ENCODE measurements at places on chromosomes 2 and 18.

- DNase-seq = no peak
These were observed 366.0 kb downstream of the LRATD1 start for GRCh38 chr2:14998546-14998945.

- DNase-seq = peak; percentile 29
These were observed 23.0 kb upstream of the CEP68 start for GRCh38 chr2:65033178-65033577.

- no peak for DNase-seq
These were observed 56.7 kb upstream of the GLI2 start for GRCh38 chr2:120678926-120679325.

DNA sequence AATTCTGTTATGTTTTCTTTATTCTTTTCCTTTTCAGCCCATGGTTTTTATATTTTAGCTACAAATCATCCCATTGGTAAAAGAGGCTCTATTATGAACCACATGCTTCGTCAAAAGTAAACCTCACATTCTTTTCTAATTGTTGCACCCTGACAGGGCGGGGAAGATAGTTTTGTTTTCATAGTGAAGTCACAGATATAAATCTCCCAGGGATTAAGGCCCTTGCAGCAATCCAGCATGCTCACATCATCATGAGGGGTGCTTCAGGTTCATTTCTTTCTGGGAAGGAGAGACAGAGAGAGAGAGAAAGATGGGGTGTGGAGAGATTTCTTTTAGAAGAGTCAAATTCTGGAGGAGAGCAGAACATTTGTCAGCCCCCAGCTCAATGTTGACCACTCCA lies 124.5 kb upstream of the CDC42EP3 start:
- DNase-seq = peak; percentile 96

DNA sequence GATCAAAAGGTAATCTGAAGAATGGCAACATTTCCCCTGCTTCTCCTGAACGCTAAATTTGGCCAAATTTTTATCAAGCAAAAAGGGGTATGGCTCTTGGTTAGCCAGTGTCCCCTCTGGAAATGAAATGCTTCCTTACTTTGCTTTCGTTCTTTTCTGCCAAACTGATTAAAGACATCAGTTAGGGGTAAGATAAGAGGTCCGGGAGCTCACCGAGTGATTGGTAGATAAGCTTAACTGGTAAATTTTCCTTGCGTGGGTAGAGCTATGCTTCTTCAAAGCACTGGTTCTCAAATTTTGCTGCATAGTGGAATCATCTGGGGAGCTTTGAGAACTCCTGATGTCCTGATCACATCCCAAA lies 62.7 kb upstream of the MAPRE2 start:
- DNase-seq = no peak

DNA sequence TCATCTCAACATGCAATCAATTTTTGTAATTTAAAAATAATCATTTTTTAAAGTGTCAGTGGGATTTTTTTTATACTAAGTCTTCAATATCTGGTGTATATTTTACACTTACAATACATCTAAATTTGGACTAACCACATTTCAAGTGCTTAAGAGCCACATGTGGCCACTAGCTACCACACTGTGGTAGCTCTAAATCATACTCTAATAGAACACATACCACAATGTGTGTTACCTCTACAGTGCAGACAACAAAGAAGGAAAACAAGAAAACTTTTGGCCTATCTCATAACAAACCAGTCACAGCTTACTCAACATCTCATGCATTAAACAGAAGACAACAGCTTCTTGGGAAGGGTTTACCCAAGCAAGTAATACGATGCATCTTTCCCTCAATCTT lies 24.5 kb downstream of the PIAS2 start:
- DNase-seq = no peak

- DNase-seq = no peak
These were observed 138.4 kb upstream of the ALPP start for GRCh38 chr2:232239951-232240681.

DNA sequence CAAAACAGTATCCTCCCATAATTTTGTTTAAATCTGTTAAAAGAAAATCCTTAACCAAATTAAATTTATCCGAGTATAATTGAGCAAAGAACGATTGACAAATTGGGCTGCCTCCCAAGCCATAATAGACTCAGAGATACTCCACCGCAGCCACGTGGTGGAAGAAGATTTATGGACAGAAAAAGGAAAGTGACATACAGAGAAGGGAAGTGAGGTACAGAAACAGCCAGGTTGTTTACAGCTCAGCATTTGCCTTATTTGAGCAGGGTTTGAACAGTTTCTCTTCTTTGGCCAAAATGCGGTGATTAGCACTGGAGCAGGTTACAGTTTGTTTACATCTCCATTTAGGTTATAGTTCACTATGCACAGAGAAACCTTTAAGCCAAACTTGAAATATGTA lies 60.8 kb downstream of the KYNU start:
- no peak for DNase-seq

DNA sequence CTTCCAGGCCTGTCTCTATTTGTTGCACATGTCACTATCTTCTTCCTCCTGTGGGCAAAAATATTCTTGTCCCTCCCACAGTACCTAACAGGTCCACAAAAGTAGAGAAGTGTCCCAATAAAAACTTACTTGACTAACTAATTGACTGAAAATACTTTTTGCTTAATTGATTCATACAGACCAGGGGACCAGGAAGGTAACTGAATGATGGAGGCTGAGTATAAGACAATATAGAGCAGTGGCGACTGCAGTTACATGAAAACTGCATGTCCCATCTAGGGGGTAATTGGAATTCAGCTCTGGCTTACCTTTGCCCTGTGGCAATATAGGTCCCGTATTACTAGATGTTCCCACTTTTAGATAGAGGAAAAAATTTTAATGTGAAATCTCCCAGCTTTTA lies 112.9 kb upstream of the CREB1 start:
- no peak for DNase-seq

- DNase-seq = peak; percentile 63
These were observed 52.7 kb upstream of the ODC1 start for GRCh38 chr2:10500601-10501361.

DNA sequence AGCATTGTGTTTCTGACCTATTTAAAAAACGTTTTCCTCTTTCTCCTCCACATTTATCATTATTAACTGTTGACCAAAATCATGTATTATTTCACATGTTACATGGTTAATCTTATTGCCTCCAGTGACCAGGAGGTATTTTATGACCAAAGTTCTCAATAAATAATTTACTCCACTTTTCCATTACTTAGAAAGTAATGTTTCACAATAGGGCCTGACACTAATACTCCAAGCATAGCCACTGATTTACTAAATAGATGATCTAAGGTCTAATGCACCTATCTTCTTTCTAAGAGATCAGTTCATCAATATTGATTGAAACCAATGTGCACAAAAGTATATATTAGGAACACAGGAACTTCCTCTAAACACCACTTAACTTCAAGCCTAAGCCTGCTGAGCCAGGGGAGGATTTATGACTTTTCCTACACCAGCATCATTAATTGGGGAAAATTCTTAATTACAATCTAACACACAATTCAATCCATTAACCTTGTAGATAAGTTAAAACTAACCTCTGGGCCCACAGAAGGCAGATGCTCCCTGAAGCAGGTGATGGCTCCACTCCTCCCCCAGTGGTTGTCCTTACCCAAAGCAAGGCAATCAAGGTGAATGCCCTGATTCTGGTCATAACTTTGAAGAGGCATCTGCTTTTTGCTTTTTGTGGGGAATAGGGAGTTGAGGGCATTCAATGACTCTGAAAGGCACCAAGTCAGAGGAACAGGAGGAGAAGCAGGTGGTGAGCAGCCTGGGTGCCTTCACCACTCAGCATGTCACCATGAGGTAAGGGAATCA lies 33.9 kb downstream of the RBMS1 start:
- no peak for DNase-seq

- peak; percentile 57 for DNase-seq
These were observed 1.3 kb upstream of the TBC1D8 start for GRCh38 chr2:101152272-101153076.

DNA sequence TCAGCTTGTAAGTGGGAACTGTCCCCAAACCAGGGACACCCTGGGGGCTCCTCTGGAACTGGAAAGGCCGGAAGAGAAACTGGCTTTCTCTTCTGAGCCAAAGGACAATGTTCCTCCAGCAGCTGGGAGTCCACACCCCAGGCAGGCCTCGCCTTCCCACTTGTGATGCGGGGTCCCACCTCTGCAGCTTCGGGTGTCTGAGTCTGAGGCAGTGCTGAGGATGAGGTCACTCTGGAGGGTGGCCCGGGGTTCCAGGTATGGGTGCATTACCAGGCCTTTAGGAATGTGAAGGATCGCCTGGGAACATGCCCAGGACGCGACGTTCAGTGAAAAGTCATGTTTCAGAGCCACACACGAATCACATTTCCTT lies 18.2 kb upstream of the BOK start:
- DNase-seq = peak; percentile 25

DNA sequence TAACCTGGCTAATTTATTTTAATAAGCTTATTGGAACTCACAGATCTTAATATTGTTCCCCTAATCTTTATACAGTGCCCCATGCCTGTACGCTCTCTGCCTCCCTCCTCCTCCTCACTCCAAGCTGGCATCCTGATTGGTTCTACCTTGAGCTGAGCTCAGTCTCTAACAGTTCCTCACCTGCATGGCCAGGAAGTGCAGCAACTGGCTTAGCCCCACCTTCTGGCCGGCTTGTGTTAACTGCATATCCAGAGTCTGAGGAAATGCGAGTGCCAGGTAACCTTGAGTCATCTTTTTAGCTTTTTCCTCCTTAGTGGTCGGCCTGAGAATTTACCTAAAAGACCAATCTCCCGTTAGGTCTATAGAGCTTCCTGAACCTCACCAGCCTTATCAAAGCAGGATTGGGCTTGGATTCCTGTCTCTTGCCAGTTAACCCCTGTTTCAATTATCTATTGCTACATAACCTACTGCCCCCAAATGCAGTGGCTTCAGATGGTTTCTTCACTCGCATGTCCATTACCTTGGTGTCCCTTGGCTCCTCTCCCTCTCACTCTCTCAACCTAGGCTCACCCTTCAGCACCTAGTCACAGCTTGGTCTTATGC lies 89.5 kb upstream of the STK39 start:
- no peak for DNase-seq

- peak; percentile 66 for DNase-seq
These were observed at the start of gene FBXO36 for GRCh38 chr2:229922449-229923386. Gene FBXO36 (plus strand): TSS chr2:229922503. CDS start chr2:229922514, 11 bp downstream.

- peak; percentile 90 for DNase-seq
These were observed 103.4 kb downstream of the TNS1 start for GRCh38 chr2:217899231-217900009.

GRCh38 chr2:71693286-71694270 lies 240.2 kb downstream of the DYSF start:
- no peak for DNase-seq

- DNase-seq = no peak
These were observed 14.6 kb downstream of the AP1S3 start for GRCh38 chr2:223822818-223823217.

DNA sequence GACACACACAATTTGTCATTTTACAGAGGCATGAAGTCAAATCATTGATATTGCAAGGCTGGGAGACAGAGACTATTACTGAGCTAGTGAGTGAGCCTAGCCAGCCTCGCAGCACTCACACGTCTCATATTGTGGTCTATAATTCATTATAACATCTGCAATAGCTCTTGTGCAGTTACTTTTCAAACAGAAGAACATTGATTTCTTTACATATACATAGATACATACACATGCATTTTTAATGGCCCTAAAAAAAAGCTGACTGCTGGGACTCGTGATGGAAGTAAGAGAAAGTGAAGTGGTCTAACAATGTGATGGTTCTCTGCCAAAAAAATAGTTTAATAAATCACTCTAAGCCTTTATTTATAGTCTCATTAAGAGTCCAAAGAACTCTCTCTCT lies 56.8 kb downstream of the KIAA2012 start:
- no peak for DNase-seq

DNA sequence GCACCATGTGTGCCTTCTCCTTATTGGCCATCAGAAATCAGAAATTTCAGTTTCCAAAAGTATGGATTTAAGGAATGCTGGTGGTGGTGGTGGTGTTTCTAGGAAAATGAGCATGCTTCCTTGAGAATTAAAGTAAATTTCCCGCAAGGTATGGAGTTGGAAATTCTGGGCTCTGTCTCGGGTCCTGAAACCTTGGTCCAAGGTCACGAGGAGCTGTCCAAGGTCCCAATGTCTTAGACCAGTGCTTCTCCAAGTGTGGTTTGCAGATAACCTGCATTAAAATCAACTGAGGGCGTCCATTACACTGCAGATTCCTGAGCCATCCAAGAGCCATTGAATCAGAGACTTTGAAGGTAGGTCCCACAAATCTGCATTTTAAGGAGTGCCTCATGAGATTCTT lies 210.9 kb upstream of the PKDCC start:
- peak; percentile 36 for DNase-seq

DNA sequence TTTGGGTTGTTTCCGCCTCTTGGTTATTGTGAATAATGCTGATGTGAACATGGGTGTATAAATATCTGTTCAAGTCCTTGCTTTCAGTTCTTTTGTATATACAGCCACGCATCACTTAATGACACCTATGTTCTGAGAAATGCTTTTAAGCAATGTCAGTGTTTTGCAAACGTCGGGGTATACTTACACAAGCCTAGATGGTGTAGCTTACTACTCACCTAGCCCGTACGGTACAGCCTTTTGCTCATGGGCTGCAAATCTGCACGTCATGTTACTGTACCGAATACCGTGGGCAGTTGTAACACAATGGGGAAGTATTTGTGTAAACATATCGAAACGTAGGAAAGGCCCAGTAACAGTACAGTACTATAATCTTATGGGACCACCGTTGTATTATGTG lies 12.4 kb downstream of the RALB start:
- no peak for DNase-seq

DNA sequence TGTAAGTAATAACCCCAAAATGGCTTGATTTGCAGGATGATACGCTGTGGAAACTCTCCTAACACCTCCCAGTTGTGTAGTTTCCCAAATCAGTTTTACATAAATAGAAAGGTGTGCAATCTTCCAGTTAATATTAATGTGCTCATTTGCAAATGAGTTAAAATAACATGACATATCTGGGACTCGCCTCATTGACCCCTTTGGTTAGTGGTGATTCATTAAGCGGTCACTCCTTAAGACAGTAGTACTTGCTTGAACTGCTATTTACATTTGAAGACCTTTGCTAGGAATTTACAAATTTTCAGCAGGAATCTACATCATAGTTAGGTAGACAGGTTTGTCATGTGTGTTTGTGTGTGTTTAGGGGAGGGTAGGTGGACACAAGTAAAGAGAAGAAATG lies 1367.7 kb upstream of the CELF4 start:
- DNase-seq = no peak
